Activated T-cell treated with anti-CD3 and anti-CD28 coated beads, Interleukin-2, amount 50 U/mL, for 1 hour (primary cell): ENCODE measurements at places on chromosomes 13 and 19.

- no peak for DNase-seq
Observed at GRCh38 chr19:39708594-39708993, 4.3 kb downstream of the LGALS14 start.

- no peak for DNase-seq
Observed at GRCh38 chr13:35768073-35768472, 291.6 kb upstream of the MAB21L1 start.

GRCh38 chr13:20422362-20422761 is 103.3 kb downstream of the CRYL1 start:
- DNase-seq, result no peak

GRCh38 chr13:97242755-97243497 is 20.8 kb downstream of the MBNL2 start:
- no peak for DNase-seq

- no peak for DNase-seq
Observed at GRCh38 chr19:17339088-17339741, 1.9 kb downstream of the GTPBP3 start.
